ENCODE measurements at places on chromosomes 4 and X.

DNA sequence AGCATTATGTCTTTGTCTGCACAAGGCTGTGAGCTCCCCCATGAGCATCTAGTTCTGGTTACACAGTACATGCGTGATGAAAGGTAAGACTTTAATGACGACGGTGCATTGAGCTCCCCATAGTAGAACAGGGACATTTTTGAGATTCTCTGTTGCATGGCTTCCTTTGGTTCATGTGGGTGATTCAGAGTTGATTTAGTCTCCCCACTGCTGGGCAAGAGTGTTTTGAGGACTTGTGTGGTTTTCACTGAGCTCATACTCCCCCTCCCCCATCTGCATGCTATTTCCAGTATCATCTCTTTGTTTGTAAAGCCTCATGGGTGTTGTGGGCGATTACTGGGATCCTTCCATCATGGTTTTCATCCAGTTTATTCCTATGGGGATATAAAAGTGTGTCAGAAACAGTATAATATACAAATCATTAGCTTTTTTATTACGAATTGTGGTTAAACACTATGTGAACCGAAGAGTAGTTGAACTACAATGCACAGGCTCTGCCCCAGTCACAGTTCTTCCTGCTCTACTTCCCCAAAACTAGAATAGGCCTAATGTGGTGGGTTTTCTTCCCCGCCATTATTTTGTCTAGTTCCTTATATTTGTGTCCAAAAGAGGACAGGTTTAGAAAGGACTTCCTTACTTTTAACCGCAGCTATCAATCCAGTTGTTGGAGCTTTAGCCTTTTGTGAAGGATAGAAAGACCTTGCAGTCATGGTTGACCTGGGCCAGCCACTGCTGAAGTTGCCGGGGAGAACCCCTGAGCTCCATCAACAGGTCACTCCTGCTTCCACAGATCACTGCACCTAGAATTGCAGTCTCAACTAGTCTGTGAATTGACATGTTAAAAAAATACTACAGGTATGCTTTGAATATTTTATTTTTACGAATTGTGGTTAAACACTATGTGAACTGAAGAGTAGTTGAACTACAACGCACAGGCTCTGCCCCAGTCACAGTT is 30.4 kb downstream of the KIT start:
- no peak for DNase-seq

GRCh38 chr4:40185830-40186664 is 10.8 kb upstream of the RHOH start:
- no peak for DNase-seq

- DNase-seq, result no peak
Observed at GRCh38 chrX:78119521-78120227, 15.6 kb downstream of the PGK1 start.

DNA sequence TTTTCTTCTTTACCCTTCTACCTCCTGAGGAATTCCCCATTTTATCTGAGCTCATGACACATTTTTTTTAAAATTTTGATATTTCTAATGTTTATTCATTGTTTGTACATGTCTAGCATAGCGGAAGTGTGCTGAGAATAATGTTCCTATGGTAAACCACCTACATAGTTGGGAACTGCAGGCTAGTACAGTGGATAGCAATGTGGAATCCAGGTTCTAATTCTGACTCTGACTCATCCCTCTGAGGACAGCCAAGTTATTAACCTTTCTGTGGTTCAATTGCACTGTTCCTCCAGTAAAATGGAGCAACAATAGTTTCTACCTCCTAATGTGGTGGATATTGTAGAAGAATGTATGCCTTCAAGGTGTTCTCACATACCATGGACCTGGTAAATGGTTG is 20.6 kb upstream of the APELA start:
- no peak for DNase-seq

DNA sequence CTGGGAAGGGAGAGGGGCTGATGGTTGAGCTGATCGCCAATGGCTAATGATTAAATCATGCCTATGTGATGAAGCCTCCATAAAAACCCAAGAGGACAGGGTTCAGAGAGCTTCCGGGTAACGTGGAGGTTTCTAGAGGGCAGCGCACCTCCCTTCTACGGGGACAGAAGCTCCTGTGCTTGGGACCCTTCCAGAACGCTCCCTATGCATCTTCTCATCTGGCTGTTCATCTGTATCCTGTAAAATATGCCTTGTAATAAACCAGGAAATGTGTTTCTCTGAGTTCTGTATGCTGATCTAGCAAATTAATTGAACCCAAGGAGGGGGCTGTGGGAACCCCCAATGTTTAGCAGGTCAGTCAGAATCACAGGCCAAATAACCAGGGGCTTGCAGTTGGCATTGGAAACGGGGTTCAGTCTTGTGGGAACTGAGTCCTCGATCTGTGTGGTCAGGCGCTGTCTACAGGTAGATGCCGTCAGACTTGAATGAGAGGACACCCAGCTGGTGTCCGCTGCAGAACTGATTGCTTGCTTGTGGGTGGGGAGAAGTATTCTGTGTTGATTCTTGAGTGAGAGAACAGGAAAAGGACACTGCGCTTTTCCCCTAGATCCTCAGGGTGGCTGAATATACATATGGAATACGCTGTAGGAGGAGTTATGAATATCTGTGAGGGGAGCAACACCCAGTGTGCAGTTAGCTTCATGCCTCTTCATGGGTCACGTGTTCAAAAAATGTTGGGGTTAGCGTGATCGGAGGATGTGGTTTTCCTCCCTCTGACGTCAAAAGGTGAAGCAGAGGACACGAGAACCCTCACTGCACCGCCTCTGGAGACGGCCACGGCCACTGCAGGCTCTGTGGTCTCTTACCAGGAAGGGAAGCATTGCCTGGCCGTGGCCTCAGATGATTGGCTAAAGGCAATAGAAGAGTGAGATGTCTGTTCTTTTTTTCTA is 29.2 kb downstream of the HTT-AS start:
- peak; percentile 55 for DNase-seq

DNA sequence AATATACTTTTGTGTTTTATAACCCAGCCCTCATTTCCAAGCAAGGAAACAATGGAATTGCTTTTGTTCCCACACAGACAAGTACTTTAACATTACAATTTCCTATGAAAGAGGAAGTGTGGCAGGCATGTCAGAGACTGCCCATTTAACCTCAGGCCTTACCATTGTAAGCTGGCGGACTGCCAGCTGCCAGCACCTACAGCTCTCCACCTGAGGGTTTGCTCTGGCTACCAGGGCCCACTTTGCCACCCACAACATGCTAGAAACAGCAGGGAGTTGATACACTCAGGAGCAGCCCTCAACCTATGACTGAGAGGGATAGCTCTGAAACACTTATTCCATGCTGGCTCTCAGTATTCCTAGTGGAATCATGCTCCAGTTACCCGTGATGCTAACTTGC is 152.3 kb upstream of the PRDX4 start:
- no peak for DNase-seq

DNA sequence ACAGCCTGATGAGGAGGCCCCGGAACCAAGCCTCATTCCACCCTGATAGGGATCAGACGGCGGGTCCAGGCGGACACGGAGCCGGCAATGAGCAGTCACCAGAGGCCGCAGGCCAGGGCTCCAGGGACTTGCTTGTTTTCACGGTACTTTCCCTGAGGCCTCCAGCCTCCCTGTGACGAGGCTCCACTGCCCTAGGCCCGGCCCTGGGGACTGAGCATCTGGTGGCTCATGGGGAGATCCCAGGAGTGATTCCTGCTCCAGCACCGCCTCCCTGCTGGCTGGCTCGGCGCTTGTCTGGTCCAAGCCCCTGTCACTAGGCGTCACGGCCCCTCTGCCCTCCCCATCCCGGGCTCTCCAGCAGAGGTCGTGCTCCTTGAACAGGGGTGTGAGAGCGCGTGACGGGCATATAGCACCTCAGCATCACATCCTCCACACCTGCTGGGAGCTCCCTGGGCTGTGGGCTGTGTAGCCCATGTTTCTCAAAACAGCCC is 14.1 kb downstream of the HTRA3 start:
- DNase-seq, result no peak

DNA sequence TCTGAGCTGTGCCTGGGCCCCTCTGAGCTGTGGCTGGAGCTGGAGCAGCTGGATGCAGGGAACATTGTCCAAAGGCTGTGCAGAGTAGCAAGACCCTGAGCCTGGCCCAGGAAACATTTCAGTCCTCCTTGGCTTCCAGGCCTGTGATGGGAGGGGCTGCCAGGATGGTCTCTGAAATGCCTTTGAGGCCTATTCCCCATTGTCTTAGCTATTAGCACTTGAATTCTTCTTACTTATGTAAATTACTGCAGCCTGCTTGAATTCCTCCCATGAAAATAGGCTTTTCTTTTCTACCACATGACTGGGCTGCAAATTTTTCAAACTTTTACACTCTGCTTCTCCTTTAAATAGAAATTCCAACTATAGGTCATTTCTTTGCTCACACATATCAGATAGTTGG is 349.8 kb upstream of the KLHL4 start:
- DNase-seq, result no peak

GRCh38 chr4:165874791-165875371 is 1.8 kb downstream of the TLL1 start:
- DNase-seq, result no peak

DNA sequence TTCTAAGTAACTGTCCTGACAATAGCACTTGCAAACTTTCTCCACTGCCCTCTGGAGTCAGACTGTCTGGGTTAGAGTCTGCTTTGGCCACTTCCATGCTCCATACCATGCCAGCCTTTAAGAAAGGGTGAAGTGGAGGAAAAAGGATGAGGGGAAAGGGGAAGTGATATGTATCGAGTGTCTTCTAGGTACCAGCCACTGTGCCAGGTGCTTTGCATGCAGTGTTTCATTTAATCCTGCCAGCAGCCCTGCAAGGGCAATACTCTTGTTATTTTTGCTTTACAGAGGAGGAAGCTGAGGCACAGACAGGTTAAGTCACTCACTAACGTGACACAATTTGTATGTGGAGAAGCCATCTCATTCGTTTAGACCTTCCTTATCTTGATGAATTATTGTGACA is 55.6 kb downstream of the RTL9 start:
- DNase-seq, result no peak

DNA sequence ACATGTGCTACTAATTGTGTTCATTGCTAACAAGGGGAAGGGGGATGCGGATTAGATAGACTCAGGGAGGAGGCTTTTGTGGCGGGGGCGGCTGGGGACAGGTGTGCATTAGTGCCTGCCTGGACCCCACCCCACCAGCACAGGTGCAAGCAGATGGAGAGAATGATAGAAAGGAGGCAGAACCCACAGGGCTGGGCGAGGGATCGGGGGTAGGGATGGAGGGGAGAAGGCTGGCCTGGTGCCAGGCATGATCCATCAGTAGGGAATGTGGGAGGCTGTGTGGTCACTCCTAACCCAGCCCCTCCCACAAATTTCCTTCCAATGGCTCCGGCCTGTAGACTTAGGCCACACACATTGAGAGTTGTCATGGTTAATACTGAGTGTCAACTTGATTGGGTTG is 30.5 kb upstream of the CRMP1 start:
- no peak for DNase-seq

GRCh38 chr4:46924789-46925529 is 15.9 kb upstream of the COX7B2 start:
- DNase-seq, result no peak

DNA sequence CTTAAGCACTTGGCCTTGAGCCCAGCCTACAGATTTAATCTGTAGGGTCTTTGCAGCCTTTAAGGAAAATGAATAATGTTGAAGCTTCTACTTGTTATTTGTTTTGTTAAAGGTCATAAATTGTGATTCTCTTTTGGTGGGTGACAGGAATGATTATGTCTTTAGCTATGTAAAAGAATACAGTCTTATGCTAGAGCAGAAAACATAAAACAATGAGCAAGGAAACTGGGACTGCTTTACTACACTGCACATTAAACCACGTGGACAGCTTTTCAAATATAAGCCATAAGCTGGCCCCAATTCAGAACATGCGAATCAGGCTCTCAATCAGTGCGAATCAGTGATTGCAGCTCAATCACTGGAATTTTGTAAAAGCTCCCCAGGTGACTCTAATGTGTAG is 40.9 kb upstream of the TBC1D19 start:
- DNase-seq, result no peak

DNA sequence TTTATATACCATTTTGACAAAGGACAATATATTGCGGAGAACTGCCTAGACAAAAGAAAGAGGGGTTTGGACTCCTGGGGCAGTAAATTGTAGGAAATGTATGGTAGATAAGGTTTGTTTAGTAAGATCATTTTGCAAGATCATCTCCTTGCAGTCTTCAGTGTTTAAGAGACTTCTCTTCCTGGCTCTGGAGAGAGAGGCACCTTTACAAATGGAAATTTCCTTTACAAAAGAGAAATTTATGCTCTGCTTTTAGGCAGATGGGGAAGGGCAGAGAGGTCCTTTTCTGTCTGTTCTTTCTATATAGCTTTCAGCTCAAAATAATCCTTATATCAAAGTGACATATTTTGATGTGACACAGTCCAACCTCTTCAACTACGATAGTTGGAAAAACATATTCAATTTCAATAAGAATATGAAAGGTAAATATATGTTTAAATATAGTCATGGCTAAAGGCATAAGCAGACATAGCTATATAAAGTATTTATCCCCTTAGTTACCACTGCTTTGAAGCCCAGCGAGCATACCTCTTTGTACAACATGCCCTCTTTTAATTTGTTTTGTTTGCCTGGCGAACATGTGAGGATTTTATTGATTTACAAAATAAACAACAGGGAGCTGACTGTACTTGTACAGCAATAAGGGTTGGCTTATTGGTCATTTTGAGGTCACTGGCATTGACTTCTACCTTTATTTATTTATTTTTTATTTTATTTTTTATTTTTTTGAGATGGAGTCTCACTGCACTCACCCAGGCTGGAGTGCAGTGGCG is 65.2 kb downstream of the TRIM2 start:
- no peak for DNase-seq

- DNase-seq, result no peak
Observed at GRCh38 chrX:15207994-15208393, 61.9 kb downstream of the ASB9 start.

GRCh38 chrX:54602563-54602962 is 72.5 kb downstream of the GNL3L start:
- DNase-seq, result no peak

GRCh38 chr4:19486400-19486799 is 765.3 kb upstream of the SLIT2 start:
- no peak for DNase-seq

DNA sequence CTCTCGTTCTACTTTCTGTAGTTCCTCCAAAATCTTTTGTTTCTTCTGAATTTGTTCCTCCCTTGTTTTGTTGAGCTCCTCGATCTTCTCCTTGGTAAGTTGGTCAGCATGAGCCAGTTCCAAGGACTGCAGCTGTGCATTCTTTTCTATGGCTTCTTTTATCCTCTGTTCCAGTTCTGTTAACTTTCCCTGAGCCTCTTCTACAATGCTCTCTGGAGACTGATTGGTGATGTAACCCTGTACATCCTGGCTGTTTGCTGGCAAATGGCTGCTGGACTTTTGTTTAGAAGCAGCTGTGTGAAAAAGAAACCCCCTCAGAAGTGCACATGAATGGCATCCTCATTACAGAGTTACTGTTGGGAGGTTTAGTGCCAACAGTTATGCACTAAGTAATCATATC is 70.5 kb upstream of the COX18 start:
- DNase-seq, result no peak

GRCh38 chr4:145843639-145844038 is 95.0 kb downstream of the ZNF827 start:
- DNase-seq, result no peak

DNA sequence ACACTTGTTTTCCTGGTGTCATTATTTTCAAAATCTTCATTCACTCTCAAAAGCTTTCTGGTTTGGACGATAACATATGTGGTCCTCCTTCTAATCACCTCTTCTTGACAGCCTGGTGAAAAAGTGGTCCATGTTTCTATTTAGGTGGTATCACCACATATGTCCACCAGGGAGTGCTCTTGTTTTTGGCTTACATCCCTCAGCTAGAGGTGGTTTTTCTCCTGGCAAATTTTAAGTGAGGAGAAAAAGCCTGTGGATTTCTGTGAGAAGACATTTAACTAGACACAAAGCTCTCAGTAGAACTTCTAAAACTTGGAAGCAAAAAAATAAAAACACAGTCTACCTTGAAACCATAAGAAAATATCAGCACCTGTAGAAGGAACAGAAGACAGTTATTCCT is 58.0 kb upstream of the FRMPD4 start:
- DNase-seq, result no peak

All from stimulated activated CD8-positive, alpha-beta memory T cell treated with anti-CD3 and anti-CD28 coated beads, Interleukin-12 subunit alpha, Interleukin-12 subunit beta, amount 100 ng/mL, for 4 hours (primary cell).